Stimulated activated CD4-positive, alpha-beta T cell treated with anti-CD3 and anti-CD28 coated beads, TNF-alpha, amount 100 ng/mL, for 1 hour (primary cell): ENCODE measurements at places on chromosomes 4 and X.

- no peak for DNase-seq
Measured at GRCh38 chrX:13270360-13270759, 49.5 kb downstream of the ATXN3L start.

DNA sequence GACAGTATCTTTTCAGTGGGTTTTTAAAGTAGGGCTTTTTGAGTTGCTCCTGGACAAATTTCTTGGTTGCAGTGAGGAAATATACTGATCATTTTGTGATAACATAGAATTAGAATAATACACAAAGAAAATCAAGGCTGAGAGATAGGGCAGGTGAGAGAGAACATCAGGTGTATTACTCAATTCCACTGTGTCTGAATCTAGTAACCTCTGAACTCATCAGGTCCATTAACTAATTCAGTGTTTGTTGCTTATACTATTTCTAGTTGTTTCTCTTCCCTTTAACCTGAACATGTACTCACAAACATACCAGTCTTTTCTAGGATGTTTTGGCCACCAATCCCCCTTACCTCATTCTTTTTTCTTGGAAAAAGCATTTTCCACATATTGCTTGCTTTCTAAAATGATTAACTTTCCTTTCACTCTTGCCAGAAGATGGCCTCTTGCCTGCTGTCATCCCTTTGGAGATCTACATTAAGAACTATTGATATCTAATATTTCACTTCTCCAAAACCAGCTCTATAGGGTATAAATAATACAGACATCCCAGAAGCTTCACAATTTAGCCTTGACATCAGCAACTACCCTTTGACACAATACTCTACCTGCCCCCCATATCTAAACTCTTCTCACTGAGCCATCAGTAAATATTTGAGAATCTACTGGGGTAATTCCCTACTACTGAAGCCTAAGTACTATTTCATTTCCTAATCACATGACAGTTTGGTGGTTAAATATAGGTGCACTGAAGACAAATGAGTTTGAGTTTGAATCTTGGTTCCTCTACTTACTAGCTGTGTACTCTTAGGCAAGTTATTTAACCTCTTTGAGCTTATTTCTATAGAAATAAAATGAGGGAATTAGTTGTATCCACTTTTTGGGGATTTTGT, 470.8 kb upstream of the IGFBP7 start:
- DNase-seq, result no peak

GRCh38 chr4:59374416-59374815, 1825.7 kb upstream of the ADGRL3 start:
- DNase-seq, result no peak

DNA sequence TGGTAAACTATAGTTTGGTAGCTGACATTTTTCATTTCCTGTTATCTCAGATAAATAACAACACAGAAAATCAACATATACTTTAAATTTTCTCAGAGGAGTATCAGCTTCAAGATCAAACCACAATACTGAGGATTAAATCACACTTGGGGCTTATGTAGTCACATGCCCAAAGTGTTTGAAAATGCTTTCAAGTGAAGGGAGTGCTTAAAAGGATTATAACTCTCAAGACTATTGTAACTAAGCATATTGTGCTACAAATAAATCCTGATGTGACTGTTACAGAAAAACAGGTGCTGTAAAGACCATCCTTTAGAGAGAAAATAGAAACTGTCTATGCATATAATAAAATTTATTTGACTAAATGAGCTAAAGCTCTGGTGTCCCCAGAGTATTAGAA, 887.6 kb downstream of the ADGRL3 start:
- no peak for DNase-seq

DNA sequence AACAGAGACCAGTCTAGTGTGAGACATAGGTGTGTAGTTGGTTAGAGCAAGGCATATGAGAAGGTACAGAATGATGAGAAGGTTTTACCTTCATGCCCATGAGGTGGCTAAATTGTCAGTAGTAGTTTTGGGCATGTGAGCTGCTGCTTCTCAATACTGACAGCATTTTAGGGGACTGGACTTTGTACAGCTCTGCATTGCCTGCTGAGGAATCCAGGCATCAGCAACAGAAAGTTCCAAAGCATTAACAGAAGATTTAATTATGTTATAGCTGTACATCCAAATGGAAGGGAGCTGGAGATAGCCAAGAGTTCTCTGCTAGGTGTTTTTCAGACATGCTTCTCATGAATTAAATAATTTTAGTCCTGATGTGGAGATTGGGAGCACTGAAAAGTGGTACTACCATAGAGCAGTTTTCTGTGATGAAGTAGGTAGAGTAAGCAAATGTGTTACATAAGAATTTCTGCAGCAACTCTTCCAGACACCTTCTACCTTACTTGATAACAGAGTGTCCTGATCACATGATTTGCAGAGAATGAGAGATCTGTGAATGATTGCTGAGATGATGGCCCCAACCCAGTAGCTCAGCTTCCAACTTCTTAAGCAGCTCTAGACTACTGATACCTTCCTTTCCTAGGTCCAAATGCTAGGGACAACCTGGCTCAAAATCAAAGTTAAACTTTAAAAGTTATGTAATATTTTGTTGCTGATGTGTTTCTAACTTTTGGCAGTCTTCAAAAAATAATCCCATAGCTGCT, 30.4 kb downstream of the FNIP2 start:
- DNase-seq, result no peak

GRCh38 chr4:25811374-25811690, 51.5 kb downstream of the SEL1L3 start:
- no peak for DNase-seq

- DNase-seq, result no peak
Measured at GRCh38 chrX:154714925-154715324, 36.0 kb downstream of the GAB3 start.

DNA sequence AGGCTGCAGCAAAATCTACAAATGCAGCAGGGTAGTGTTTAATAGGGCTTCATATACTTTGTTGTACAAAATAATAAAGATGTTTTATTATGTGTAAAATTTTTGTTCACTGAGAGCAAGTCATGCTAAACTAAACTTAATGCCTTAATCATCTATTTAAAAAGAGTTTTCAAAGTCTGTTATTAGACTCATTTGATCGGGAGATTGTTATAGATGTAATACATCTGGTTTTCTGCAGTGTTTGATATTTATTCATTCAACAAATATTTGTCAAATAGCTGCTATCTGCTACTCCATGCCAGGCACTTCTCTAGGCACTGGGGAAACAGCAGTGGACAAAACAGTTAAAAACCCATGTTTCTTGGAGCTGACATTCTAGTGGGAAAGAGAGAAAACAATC, 233.6 kb downstream of the FMR1NB start:
- DNase-seq, result no peak
